OCI-M1 (cell line): ENCODE measurements at places on chromosomes 12 and 14.

- DNase-seq = peak; percentile 38
Measured at GRCh38 chr12:73124480-73124879, 852.3 kb downstream of the TRHDE start.

DNA sequence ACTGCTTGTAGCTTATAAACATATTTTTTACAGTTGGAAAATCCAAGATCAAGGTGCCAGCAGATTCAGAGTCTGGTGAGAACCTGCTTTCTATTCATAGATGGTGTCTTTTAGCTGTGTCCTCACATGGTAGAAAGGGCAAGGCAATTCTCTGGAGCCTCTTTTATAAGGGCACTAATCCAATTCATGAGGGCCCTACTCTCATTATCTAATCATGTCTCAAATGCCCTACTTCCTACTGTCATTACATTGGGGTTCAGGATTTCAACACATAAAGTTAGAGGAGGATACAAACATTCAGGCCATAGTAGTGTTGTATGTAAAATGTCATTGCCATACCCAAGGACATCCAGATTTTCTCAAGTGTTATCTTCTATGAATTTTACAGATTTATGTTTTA, 496.4 kb downstream of the TMTC2 start:
- DNase-seq = no peak

DNA sequence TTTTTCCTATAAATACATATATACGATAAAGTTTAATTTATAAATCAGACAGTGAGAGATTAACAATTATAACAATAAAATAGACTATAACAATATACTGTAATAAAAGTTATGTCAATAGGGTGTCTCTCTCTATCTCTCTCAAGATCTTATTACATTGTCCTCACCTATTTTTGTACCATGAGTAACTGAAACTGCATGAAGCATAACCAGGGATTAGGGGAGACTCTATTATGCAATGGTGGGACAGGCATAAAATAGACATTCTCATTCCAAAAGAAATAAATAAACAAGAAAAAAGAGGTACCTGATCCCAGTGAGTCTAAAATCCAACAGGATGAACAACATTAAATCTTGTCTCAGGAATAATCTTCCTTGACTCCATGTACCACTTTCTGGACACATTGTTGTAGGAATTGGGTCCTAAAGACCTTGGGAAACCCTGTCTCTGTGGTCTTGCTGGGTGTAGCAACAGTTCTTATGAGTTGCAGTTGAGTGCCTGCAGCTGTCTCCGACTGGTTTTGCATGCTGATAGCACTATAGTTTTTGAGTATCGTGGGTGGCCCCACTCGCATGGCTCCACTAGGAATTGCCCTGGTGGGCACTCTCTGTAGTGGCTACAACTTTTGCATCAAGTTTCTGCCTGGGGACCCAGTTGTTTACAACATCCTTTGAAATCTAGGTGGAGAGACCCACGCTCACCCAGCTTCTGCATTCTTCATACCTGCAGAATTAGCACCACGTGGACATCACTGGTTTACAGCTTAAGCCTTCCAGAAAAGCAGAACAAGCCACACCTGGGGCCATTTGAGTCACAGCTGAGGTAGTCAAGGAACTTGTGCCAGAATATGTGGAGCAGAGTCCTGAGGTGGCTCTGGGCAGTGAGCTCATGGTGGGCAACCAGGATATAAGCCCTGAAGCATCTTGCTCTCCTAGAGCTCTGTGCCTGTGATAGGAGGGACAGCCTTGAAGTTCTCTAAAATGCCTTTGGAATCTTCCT, 204.7 kb downstream of the KITLG start:
- no peak for DNase-seq

GRCh38 chr12:10153271-10154144, 18.4 kb downstream of the OLR1 start:
- peak; percentile 83 for DNase-seq

DNA sequence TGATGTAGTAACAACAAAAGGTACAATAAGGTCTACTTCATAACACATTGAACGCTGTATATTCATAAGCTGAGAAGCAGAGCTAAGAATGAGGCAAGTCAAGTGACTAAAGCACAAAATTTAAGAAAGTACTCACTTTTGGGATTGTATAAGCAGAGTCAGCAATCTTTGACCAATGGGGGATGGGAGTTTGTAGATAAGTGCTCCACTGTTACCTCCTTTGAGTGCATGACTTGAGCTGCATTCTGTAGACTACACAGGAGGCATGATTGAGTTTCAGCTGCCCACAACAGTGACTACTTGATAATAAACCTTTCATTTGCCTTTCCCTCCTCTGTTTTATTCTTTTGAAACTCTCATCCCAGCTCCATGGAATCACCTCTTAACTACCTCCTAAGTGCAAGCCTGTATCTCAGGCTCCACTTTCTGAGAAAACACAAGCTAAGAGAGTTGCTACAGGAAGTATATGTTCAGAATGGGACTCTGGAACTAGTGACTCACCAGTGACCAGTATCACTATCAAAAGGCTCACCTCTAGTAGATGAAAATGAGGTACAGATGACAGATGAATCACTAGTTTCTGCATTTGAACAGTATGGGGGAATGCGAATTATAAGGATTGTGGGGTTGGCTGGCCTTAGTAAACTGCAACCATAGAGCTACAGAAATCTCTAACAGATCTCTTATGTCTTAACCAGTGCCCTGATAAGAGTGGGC, 49.2 kb downstream of the SLC35F4 start:
- DNase-seq = no peak

GRCh38 chr12:89556976-89557375, 31.1 kb upstream of the POC1B start:
- no peak for DNase-seq

GRCh38 chr14:71165121-71166031, 258.1 kb downstream of the PCNX1 start:
- no peak for DNase-seq

- no peak for DNase-seq
Measured at GRCh38 chr12:52086944-52087835, 7.7 kb downstream of the SMIM41 start.

GRCh38 chr12:76802060-76802459, 38.1 kb downstream of the ZDHHC17 start:
- DNase-seq = no peak

DNA sequence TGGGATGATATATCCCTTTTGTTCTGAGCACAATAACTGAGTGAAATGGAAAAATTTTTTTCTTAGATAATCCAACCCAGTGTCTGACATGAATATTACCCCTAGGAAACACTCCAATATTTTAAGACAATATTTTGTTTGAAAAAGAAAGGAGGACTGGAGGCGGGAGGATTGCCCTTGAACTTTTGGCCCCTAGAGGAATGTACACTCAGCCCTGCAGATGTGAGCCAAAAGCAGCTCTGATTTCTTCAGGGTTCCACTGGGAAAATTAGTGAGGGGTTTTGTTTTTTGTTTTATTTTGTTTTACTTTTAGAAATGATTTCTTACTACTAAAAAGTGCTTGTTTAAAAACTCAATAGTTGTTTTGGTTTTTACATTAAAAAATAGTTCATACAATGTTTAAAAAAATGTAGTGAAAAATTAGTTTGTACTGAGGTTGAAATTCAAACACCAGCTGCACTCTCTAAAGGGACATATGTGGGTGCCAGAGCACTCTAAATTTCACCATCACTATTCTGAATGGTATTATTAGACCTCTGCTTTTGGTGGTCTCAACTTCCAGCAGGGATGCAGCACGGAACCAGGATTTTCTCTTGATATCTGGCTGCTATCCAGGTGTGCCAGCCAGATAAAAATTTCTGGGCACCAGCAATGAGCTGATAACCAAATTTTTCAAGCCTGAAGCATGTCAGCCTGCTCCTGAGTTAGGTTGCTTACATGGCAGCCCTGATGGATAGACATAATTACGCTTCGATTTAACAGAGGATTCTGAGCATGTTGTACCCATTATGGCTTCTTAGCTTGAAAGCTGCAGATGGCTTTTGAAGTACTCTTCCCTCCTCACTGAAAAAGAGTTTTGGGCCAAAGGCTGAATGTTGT, 141.9 kb downstream of the ANO6 start:
- DNase-seq = no peak

- DNase-seq = no peak
Measured at GRCh38 chr12:118984161-118984943, 3.0 kb downstream of the SRRM4 start.

- DNase-seq = no peak
Measured at GRCh38 chr14:40221428-40221827, 789.2 kb upstream of the FBXO33 start.

DNA sequence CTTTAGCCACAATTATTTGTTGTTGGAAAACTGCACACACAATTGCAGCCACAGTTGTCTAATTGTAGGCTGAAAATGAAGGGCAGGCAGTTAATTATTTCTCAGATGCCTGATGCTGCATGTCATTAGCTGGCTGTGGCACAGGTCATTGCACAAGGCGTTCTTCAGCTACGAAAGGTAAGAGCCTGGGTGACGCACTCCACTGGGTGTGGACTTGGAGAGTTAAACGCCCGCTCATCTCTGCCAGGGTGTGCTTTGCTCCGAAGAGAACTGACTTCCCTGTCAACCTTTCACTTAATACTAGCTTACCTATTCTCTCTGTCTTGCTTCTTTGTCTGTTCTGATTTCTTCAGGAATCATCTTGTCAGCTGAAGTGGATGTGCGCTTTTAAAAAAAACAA, 91.4 kb upstream of the CPM start:
- DNase-seq = no peak

DNA sequence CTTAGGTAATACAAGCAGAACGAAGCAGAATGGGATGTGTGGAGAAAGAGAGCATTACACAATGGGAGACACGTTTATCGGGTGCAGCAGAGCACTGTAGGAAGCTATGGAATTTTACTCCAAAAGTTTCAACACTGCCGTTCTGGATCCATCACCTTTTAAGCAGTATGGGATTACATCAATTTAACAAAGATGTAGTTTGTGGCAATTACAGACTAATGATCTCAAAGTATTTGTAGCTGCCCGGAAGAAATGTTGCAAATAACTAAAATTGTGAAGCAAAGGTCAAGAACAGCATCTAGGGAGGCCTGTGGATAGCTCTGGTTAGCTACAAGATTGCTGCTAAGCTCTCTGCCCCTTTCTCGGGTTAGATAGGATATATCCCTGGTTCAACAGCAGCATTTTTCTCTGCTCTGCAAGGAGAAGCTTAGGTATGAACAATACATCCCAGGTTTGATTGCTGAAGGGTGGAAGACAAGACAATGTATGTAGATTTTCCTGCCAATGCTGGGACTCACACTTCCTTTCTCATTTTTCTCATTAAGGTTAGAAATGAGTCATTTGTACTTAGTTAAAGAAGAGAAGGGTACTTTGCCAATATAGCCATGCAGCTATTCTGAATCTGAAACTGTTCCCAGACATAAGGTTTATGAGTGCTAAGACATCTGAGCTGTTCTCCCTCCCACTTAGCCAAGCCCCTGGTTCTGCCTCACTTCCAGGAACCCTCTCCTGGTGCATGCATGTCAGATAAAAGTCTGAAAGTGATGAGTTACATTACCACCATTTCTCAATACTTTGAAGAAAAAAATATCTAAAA, 75.0 kb upstream of the HIF1A start:
- DNase-seq = peak; percentile 37

DNA sequence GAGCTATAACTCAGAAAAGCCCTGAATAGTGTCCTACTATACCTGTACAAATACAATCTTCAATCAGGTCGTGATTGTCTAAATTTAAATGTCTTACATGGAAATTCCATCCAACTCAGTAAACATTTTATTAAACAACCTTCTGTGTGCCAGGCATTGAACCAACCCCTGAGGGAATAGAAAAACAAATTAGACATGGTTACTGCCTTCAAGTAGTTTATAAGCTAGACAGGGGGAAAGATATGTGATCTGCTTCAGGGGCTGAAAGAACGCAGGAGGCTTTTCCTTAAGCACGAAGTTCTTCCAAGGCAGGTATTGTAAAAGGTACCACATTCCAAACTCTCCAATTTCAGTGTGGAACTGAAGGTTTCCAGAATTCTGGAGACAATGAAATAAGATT, 39.7 kb upstream of the STAB2 start:
- DNase-seq = no peak
